ENCODE measurements at places on chromosomes 4 and X. TPM values are rescaled to one million over a fixed set of nuclear protein-coding genes. Genes with fewer than 3 reads are reported as not detected.

The PNMA5 gene
- total RNA-seq = 0.17 TPM

The PDCL2 gene
- not detected for total RNA-seq

- no peak for DNase-seq
- no peaks in the 10 kb centered on the region for H3K36me3 ChIP-seq
- no peak overlapping the region for H3K4me3 ChIP-seq
Observed at GRCh38 chrX:74853255-74853654, 72.0 kb downstream of the NEXMIF start.

DNA sequence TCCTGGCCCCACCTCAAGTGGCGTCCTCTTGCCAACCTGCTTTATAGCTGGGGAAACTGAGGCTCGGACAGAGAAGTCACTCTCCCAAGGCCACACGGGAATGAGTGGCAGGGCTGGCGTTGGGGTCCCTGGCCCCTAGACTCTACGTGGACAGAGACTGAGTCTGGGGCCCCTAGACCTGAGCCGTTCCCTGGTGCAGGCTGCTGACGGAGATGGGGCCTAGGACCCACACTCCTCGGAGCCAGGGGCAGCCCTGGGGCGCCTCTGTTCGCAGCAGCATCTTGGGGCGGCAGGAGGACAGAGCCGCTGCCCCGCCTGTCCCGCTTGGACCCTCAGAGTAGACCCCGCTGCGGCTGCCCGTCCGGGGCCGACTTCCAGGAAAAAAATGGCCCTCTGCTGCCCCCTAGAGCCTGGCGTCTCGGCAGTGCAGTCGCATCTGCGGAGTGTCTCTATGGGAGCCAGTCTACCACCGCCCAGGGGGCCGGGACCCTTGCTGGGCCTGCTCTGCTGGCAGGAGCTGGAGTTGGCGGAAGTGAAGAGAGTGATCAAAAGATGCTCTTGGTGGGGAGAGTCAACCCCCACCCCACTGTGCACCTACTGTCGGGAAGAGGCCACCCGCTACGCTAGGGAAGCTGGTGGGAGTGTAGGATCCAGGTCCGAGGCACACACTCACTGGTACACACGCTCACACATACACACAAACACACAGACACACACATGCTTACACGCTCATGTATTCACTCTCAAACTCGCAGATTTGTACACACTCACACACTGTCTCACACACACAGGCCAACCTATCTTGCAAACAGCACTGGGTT, 220.1 kb downstream of the AFAP1 start:
- H3K4me3 ChIP-seq = no peak overlapping the region
- no peaks in the 10 kb centered on the region for H3K36me3 ChIP-seq
- DNase-seq = peak; percentile 72
- H3K27ac ChIP-seq = no peak overlapping the region

GRCh38 chr4:153079857-153080391, 124.3 kb upstream of the TRIM2 start:
- DNase-seq = no peak
- peaks cover 18% of the 10 kb centered on the region for H3K27me3 ChIP-seq
- no peaks in the 10 kb centered on the region for H3K36me3 ChIP-seq

DNA sequence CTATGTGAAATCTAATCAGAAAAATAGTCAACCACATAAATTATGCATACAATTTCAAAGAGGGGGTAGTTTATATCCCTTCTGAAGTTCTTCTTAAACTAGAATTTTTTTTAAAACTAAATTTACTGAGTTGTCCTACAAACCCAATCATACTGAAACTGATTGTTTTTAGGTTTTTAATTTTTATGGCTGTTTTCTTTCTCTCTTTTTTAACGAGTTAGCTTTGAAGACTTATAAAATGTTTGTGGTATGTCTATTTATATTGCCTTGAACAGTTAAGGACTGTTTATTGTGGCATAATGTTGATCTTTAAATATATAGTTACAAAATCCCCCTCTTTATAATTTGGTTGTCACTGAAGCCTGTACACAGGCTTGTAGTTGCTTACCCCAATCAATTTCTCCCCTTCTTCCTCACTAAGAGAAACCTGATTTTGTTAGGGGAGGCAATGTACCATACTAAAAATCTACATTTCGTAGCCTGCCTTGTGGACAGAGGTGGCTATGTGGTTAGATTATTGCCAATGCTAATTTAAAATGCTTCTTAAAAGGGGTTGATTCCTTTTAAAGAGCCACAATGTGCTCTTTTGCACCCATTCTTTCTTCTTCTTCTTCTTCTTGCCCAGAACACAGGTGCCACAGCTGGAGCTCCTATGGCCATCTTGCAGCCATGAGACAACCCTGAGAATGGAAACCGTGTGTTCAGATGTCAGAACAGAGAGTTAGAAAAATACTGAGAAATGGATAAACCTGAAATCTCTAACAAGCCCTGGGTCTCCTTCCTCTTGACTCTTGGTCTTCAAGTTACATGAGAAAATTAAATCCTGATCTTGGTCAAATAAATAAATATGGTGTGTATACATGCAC, 102.7 kb upstream of the ZNF827 start:
- H3K4me3 ChIP-seq = no peak overlapping the region
- H3K27ac ChIP-seq = no peak overlapping the region
- H3K36me3 ChIP-seq = peaks cover 2% of the 10 kb centered on the region
- DNase-seq = no peak
- H3K4me1 ChIP-seq = no peaks in the 10 kb centered on the region
- peaks cover 4% of the 10 kb centered on the region for H3K27me3 ChIP-seq

The DCHS2 gene
- total RNA-seq = 0.19 TPM

The MAGED4B gene
- 3.2 TPM for total RNA-seq

DNA sequence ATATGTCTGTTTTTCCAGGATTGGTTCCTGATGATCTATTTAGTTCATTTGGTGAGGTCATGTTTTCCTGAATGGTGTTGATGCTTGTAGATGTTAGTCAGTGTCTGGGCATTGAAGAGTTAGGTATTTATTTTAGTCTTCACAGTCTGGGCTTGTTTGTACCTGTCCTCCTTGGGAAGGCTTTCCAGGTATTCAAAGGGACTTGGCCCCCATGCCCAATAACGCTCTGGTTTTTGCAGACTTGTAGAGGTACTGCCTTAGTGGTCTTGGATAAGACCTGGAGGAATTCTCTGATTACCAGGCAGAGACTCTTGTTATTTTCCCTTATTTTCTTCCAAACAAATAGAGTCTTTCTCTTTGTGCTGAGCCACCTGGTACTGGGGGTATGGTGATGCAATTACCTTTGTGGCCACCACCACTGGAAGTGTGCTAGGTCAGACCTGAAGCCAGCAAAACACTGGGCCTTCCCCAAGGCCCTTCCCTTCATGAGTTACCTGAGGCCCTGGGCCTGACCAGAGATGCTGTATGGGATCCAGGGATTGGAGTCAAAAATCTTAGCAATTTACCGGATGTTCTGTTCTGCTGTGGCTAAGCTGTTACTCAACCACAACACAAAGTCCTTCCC, 63.3 kb upstream of the RXFP1 start:
- no peak for DNase-seq
- H3K4me1 ChIP-seq = no peaks in the 10 kb centered on the region
- peaks cover 2% of the 10 kb centered on the region for H3K27me3 ChIP-seq
- H3K4me3 ChIP-seq = no peak overlapping the region
- H3K27ac ChIP-seq = no peak overlapping the region

The MGST2 gene
- total RNA-seq = 11.0 TPM

- H3K4me1 ChIP-seq = peaks cover 4% of the 10 kb centered on the region
- no peaks in the 10 kb centered on the region for H3K36me3 ChIP-seq
- no peak overlapping the region for H3K27ac ChIP-seq
- no peak for DNase-seq
- no peak overlapping the region for H3K4me3 ChIP-seq
- peaks cover 2% of the 10 kb centered on the region for H3K27me3 ChIP-seq
Observed at GRCh38 chrX:68989865-68990606, 161.2 kb downstream of the EFNB1 start.

- H3K36me3 ChIP-seq = no peaks in the 10 kb centered on the region
- no peak overlapping the region for H3K4me3 ChIP-seq
- DNase-seq = no peak
Observed at GRCh38 chr4:63505714-63506460, 903.4 kb downstream of the TECRL start.

DNA sequence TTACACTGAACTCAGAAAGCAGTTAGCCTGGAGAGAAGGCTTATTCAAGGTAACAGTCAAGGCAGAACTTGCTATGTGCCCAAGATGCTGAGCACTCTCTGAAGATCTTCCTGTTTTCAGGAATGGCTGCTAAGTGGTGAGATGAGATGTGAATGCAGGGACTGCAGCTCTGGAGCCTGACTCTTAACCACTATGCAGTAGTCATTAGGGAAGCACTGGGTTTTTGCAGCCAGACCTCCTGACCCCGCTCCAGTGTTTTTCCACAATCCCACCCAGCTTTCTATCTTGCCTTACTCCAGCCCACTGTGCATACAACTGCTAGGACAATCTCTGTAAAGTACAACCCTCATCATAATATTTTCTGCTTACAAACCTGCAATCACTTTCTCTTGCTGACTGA, 95.2 kb upstream of the LNX1 start:
- no peak for DNase-seq
- no peaks in the 10 kb centered on the region for H3K36me3 ChIP-seq
- no peak overlapping the region for H3K27ac ChIP-seq
- H3K4me1 ChIP-seq = peaks cover 6% of the 10 kb centered on the region
- peaks cover 20% of the 10 kb centered on the region for H3K27me3 ChIP-seq
- H3K4me3 ChIP-seq = no peak overlapping the region

The SLC6A14 gene
- not detected for total RNA-seq

DNA sequence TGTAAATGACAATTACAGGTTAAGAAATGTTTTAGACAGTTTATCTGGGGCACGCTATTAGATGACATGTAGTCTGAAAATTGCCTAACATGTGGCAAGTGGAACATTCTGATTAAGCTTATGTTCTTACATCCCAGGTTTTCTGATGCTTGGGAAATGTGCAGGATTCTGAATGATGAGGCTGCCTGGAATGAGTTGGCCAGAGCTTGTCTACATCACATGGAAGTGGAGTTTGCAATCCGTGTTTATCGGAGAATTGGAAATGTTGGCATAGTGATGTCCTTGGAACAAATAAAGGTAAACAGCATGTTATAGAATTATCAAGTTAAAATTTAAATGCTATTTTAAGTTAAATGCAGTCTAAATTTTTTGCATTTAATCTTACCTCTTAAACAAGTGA, 49.3 kb downstream of the WDR19 start:
- no peaks in the 10 kb centered on the region for H3K4me1 ChIP-seq
- H3K36me3 ChIP-seq = no peaks in the 10 kb centered on the region
- DNase-seq = no peak
- no peaks in the 10 kb centered on the region for H3K27me3 ChIP-seq
- no peak overlapping the region for H3K4me3 ChIP-seq

DNA sequence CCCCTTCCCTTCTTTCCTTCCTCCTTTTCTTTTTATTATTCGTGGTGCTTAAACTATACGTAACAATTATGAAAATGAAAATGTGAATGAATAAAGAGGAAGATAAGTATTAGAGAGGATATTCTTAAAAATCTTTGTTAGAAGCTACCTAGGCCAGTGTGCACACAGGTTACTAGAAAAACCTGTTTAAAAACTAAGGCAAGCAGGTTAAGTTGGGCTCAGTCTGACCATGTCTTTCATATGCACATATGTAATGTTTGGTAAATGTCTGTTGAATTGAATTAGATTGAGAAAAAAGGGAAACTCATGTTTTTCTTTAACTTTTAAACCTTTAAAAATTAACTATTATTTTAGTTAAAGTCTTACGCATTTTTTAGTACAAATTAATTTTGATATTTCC, 7.8 kb downstream of the SHROOM3 start:
- no peak overlapping the region for H3K4me3 ChIP-seq
- no peaks in the 10 kb centered on the region for H3K36me3 ChIP-seq
- H3K27me3 ChIP-seq = peaks cover 8% of the 10 kb centered on the region
- DNase-seq = no peak
- no peaks in the 10 kb centered on the region for H3K4me1 ChIP-seq

DNA sequence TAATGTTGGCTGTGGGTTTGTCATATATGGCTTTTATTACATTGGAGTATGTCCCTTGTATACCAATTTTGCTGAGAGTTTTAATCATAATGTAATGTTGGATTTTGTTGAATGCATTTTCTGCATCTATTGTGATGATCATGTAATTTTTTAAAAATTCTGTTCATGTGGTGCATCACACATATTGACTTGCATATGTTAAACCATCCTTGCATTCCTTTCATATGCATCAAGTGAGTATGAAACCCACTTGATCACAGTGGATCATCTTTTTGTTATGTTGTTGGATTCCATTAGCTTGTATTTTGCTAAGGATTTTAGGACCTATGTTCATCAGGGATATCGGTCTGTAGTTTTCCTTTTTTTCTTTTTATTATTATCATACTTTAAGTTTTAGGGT, 12.1 kb downstream of the HEPH start:
- H3K4me3 ChIP-seq = no peak overlapping the region
- H3K4me1 ChIP-seq = no peaks in the 10 kb centered on the region
- H3K36me3 ChIP-seq = peaks cover 3% of the 10 kb centered on the region

The SMPX gene
- not detected for total RNA-seq

- H3K4me1 ChIP-seq = no peaks in the 10 kb centered on the region
- H3K27ac ChIP-seq = no peak overlapping the region
- peaks cover 10% of the 10 kb centered on the region for H3K27me3 ChIP-seq
- no peaks in the 10 kb centered on the region for H3K36me3 ChIP-seq
- H3K4me3 ChIP-seq = no peak overlapping the region
Observed at GRCh38 chr4:169849456-169849855, 91.7 kb upstream of the HPF1 start.

DNA sequence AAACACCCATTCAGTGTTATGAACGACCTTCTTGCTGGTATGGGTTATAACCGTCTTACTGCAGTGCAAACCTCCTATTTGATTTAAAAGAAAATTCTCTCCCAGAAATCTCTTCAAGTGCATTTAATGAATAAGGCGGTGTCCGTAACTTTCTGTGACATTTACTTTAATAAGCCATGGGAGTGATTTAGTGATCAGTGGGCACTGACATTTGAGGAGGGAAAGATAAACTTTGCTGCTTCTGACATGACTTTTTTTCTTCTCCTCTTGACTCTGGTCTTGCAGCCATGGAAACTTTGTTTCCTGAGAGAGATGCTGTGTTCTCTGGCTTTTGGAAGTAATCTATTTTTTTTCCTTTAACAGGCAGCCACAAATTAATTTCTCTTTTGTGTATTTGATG, 106.1 kb downstream of the NHS start:
- no peaks in the 10 kb centered on the region for H3K4me1 ChIP-seq
- H3K36me3 ChIP-seq = no peaks in the 10 kb centered on the region

DNA sequence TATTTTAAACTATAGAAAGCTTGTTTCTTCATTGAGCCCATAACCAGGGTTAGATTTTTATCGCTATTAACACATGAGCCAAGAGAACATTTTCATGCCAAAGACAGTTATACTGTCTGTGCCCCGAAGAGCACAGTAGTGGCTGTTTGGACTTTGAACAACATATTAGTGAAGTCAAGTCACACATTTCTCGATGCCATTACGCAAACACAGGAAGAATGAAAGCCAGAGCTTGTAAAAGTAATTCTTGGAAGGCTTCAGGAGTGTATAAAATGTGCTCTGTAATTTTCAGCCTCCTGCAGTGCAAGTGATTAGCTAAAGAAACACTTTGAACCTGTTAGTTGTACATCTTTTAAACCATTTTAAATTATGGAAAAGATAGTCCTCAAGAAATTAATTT, 590.7 kb upstream of the PITX2 start:
- no peak for DNase-seq
- H3K27ac ChIP-seq = no peak overlapping the region
- H3K4me3 ChIP-seq = no peak overlapping the region
- H3K27me3 ChIP-seq = no peaks in the 10 kb centered on the region
- no peaks in the 10 kb centered on the region for H3K4me1 ChIP-seq

GRCh38 chr4:38161208-38162113, 201.3 kb downstream of the PTTG2 start:
- H3K4me3 ChIP-seq = no peak overlapping the region
- peaks cover 21% of the 10 kb centered on the region for H3K4me1 ChIP-seq
- H3K36me3 ChIP-seq = peaks cover 1% of the 10 kb centered on the region
- H3K27me3 ChIP-seq = no peaks in the 10 kb centered on the region
- H3K27ac ChIP-seq = peak overlapping the region; percentile 28
- no peak for DNase-seq

The CEP135 gene
- 18.3 TPM for total RNA-seq

The OPHN1 gene
- total RNA-seq = 0.09 TPM
